A172 (cell line): ENCODE measurements at places on chromosomes 11 and 22. TPM values are rescaled to one million over a fixed set of nuclear protein-coding genes. Genes with fewer than 3 reads are reported as not detected.

Gene HPX
- total RNA-seq = 0.14 and 0.74 TPM in 2 replicates

Gene ROM1
- 3.4 and 6.4 TPM in 2 replicates for total RNA-seq

Gene OR2AG1
- not detected in 2 replicates for total RNA-seq

Gene DMC1
- total RNA-seq = 0.10 and 0.28 TPM in 2 replicates

Gene FOSL1
- 71.3 and 109 TPM in 2 replicates for total RNA-seq

Gene CTSF
- total RNA-seq = 1.6 and 7.8 TPM in 2 replicates

Gene KDELR3
- total RNA-seq = 18.4 and 24.4 TPM in 2 replicates

Gene MS4A3
- total RNA-seq = not detected in 2 replicates

Gene SUSD2
- 1.1 and 2.6 TPM in 2 replicates for total RNA-seq

Gene GRIK4
- not detected in 2 replicates for total RNA-seq

Gene ANGPTL5
- not detected in 2 replicates for total RNA-seq

Gene KRTAP5-7
- not detected in 2 replicates for total RNA-seq

Gene FAM180B
- total RNA-seq = not detected in 2 replicates

Gene KRTAP5-11
- total RNA-seq = not detected in 2 replicates

Gene JAML
- total RNA-seq = not detected in 2 replicates

Gene TTLL12
- total RNA-seq = 35.3 and 37.1 TPM in 2 replicates

Gene OR51E2
- total RNA-seq = not detected in 2 replicates

Gene GLB1L2
- 4.7 and 6.0 TPM in 2 replicates for total RNA-seq

Gene TSGA10IP
- total RNA-seq = not detected in 2 replicates

Gene JAM3
- 43.0 and 47.2 TPM in 2 replicates for total RNA-seq

Gene SCGB2A2
- not detected in 2 replicates for total RNA-seq

Gene PATE4
- total RNA-seq = not detected in 2 replicates

Gene SLC1A2
- 0.12 and 0.41 TPM in 2 replicates for total RNA-seq

Gene CDC45
- total RNA-seq = 26.7 and 45.7 TPM in 2 replicates

Gene HINFP
- total RNA-seq = 6.4 and 8.4 TPM in 2 replicates

Gene OR10A6
- not detected in 2 replicates for total RNA-seq

Gene GAS2
- total RNA-seq = 0.12 and 0.22 TPM in 2 replicates

Gene SNX32
- total RNA-seq = not detected in 2 replicates

Gene APOA5
- not detected in 2 replicates for total RNA-seq

Gene E2F8
- total RNA-seq = 6.5 and 8.2 TPM in 2 replicates

Gene OR52E1
- not detected in 2 replicates for total RNA-seq

Gene LUZP2
- total RNA-seq = not detected in 2 replicates

Gene MRGPRX4
- not detected in 2 replicates for total RNA-seq

Gene MS4A12
- total RNA-seq = not detected in 2 replicates

Gene CTSW
- 0.79 and 1.8 TPM in 2 replicates for total RNA-seq

Gene LRRC32
- total RNA-seq = not detected in 2 replicates

Gene FDX1
- total RNA-seq = 10.9 and 12.3 TPM in 2 replicates

Gene CD248
- total RNA-seq = not detected in 2 replicates

Gene SMIM35
- total RNA-seq = not detected in 2 replicates

Gene SGSM1
- not detected in 2 replicates for total RNA-seq

Gene GUCY1A2
- 0.02 and 0.07 TPM in 2 replicates for total RNA-seq

Gene VSIG2
- not detected in 2 replicates for total RNA-seq

Gene OR52B2
- total RNA-seq = not detected in 2 replicates

Gene SLC22A24
- not detected in 2 replicates for total RNA-seq

Gene FXYD2
- total RNA-seq = not detected in 2 replicates

Gene CCDC87
- 0.31 and 1.2 TPM in 2 replicates for total RNA-seq

Gene CASP5
- total RNA-seq = not detected in 2 replicates
